T-helper 2 cell treated with Interferon-gamma antibody and Interleukin-4, amounts not matched to agents 5 μg/mL and 100 μg/mL, for 36 hours (primary cell): ENCODE measurements at places on chromosomes 16 and 17.

- no peak overlapping the region for H3K27ac ChIP-seq
- no peak overlapping the region for H3K4me3 ChIP-seq
These were observed 1.4 kb downstream of the PYY start for GRCh38 chr17:43952351-43952723.

DNA sequence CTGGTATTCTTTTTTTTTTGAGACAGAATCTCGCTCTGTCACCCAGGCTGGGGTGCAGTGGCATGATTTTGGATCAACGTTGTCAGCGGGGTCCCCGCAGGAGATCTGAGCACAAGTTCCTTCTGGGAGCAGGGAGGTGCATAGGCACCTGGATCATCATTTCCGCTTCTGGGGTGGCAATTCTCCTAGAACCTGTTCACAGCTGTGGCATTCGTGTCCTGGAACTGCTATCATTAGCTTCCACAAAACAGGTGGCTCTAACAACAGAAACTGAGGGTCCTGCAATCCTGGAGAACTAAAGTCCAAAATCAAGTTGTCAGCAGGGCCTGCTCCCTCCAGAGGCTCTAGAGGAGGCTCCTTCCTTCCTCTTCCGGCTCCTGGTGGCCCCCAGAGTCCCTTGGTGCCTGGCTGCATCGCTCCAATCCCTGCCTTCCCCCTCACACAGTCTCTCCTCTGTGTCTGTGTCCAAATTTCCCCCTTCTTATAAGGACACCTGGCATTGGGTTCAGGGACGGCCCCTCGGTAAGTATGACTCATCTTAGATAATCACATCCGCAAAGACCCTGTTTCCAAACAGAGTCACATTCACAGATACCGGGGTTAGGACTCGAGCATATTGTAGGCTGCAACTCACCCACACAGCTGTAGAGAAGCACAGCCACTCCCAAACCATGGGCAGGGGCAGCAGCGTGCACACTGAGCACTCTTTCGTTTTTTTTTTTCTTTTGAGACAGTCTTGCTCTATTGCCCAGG, 43.5 kb upstream of the KLHDC4 start:
- no peak overlapping the region for H3K27ac ChIP-seq
- H3K36me3 ChIP-seq, result no peaks in the 10 kb centered on the region
- H3K27me3 ChIP-seq, result peaks cover 2% of the 10 kb centered on the region
- no peak overlapping the region for H3K4me3 ChIP-seq
- peaks cover 22% of the 10 kb centered on the region for H3K4me1 ChIP-seq
- DNase-seq, result no peak

DNA sequence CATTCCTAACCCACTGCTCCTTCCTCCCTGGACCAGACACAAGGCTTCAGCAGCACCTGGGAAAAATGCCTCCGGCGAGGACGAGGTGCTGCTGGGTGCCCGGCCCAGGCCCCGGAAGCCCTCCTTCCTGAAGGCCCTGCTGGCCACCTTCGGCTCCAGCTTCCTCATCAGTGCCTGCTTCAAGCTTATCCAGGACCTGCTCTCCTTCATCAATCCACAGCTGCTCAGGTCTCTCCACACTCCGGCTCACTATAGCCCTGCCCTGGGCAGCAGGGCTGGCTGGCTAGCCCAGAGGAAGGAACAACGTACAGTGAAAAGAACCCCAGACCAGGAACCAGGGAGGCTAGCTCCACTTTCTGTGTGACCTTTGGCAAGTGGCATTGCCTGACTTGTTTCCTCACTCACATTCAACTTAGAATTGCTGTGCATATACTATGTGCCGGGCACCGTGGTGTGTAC, 26.2 kb downstream of the ABCC3 start:
- H3K4me3 ChIP-seq, result no peak overlapping the region
- no peak for DNase-seq
- no peaks in the 10 kb centered on the region for H3K27me3 ChIP-seq
- no peaks in the 10 kb centered on the region for H3K36me3 ChIP-seq

DNA sequence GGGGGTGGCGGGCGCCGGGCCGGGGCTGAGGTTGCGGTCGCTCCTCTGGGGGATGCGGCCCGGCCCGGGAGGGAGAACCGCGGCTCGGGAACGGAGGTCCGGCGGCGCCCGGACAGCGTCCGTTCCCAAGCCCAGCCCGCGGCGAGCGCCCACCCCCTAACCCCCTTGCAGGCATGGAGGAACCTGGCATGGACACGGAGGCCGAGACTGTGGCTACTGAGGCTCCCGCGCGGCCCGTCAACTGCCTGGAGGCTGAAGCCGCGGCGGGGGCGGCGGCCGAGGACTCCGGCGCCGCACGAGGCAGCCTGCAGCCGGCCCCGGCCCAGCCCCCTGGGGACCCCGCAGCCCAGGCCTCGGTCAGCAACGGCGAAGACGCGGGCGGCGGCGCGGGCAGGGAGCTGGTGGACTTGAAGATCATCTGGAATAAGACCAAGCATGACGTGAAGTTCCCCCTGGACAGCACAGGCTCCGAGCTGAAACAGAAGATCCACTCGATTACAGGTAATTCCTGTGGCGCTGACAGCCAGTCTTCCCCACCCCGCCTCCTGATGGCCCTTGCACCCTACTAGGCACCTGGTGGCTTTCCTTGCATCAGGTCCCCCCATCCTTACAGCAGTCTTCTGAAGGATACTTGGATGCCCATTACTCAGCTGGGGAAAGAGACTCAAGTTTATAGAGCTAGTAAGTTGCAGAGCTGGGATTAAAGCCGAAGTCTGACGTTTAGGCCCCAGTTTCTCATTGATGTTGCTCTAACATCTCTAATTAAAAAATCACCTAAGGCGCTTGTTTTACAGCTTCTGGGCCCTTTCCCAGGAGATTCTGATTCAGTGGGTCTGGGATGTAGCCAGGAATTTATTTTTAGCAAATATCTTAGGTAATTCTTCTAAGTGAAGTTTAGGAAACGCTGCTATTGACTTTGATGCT, 514 bp downstream of the UBFD1 start:
- peaks cover 31% of the 10 kb centered on the region for H3K36me3 ChIP-seq
- DNase-seq, result no peak
- H3K4me3 ChIP-seq, result peak overlapping the region; percentile 90
- H3K27me3 ChIP-seq, result no peaks in the 10 kb centered on the region
- H3K27ac ChIP-seq, result peak overlapping the region; percentile 86

- no peak for DNase-seq
- peaks cover 3% of the 10 kb centered on the region for H3K27me3 ChIP-seq
- no peak overlapping the region for H3K4me3 ChIP-seq
- no peaks in the 10 kb centered on the region for H3K36me3 ChIP-seq
- H3K4me1 ChIP-seq, result no peaks in the 10 kb centered on the region
These were observed 177.7 kb downstream of the TMEM132E start for GRCh38 chr17:34757106-34757505.

DNA sequence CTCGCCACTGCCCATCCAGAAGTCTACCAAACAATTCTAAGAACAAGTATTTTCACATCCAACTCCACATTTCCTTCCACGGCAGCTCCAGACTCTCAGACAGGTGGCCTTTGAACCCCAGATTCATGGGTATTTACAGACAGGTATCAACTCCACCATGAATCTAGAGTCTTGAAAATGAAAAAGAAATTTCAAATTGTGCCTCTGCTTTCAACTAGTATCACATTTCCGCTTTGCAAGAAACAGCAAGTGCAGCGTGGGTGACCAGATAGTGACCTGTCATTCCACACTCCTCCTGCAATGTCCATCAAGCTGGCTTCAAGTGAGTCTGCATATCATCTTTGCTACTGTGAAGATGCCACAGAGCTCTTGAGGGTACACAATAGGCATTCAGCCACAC, 232.4 kb upstream of the RPL38 start:
- no peak for DNase-seq
- no peak overlapping the region for H3K4me3 ChIP-seq
- H3K36me3 ChIP-seq, result no peaks in the 10 kb centered on the region
- H3K27me3 ChIP-seq, result peaks cover 4% of the 10 kb centered on the region
- no peaks in the 10 kb centered on the region for H3K4me1 ChIP-seq
- no peak overlapping the region for H3K27ac ChIP-seq

DNA sequence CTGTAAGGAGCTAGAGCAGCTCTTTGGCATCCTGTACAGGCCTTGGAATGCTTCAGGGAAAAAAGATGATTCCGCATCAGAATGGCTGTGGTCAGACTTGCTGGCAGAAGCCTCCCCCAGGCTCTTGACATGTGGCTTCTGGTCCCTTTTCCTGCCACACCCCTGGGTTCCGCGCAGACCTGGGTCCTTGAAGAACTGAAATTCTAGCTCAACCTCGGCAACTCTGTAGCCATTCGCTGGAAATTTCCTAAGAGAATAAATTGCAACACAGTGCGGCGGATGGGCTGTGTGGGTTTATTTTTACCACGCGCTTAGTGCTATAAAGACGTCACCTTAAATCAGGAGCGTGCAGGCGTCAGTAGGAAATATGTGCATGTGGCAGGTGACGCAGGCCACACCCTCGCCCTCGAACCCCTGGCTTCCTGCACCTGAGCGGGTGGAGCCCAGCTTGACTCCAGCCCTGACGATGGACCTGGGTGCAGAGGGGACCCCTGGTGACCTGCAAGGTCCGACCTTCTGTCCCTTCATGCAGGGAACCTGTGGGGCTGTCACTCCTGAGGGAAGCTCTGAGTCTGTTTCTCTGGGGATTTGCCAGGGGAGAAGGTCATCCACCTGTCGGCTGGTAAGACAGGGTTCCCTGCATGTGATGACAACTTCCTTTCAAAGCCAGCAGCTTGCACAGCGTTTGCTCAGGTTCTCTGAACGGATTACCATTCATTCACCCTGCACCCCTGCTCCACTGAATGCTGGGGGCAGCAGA, 46.3 kb downstream of the METRNL start:
- peak overlapping the region; percentile 42 for H3K4me3 ChIP-seq
- H3K4me1 ChIP-seq, result peaks cover 9% of the 10 kb centered on the region
- H3K36me3 ChIP-seq, result no peaks in the 10 kb centered on the region
- H3K27me3 ChIP-seq, result peaks cover 31% of the 10 kb centered on the region
- DNase-seq, result no peak

- H3K36me3 ChIP-seq, result peaks cover 56% of the 10 kb centered on the region
- peaks cover 41% of the 10 kb centered on the region for H3K4me1 ChIP-seq
- no peak overlapping the region for H3K27ac ChIP-seq
- no peak for DNase-seq
- H3K27me3 ChIP-seq, result peaks cover 4% of the 10 kb centered on the region
These were observed 7.7 kb downstream of the HS3ST3B1 start for GRCh38 chr17:14308636-14308964.

- no peaks in the 10 kb centered on the region for H3K27me3 ChIP-seq
- H3K4me3 ChIP-seq, result no peak overlapping the region
- H3K4me1 ChIP-seq, result peaks cover 5% of the 10 kb centered on the region
- DNase-seq, result no peak
- no peaks in the 10 kb centered on the region for H3K36me3 ChIP-seq
These were observed 32.2 kb upstream of the CRYBA1 start for GRCh38 chr17:29214215-29215146.

- no peaks in the 10 kb centered on the region for H3K27me3 ChIP-seq
- H3K36me3 ChIP-seq, result peaks cover 25% of the 10 kb centered on the region
- H3K4me1 ChIP-seq, result no peaks in the 10 kb centered on the region
- no peak for DNase-seq
These were observed 17.4 kb upstream of the INPP5K start for GRCh38 chr17:1533661-1534325.

- no peak overlapping the region for H3K27ac ChIP-seq
- peaks cover 3% of the 10 kb centered on the region for H3K4me1 ChIP-seq
- no peaks in the 10 kb centered on the region for H3K27me3 ChIP-seq
- DNase-seq, result no peak
- H3K36me3 ChIP-seq, result peaks cover 31% of the 10 kb centered on the region
These were observed 57.1 kb downstream of the HELZ start for GRCh38 chr17:67187927-67188326.

- no peak overlapping the region for H3K27ac ChIP-seq
- no peak for DNase-seq
- no peak overlapping the region for H3K4me3 ChIP-seq
- no peaks in the 10 kb centered on the region for H3K36me3 ChIP-seq
- no peaks in the 10 kb centered on the region for H3K4me1 ChIP-seq
These were observed 66.8 kb downstream of the SRCIN1 start for GRCh38 chr17:38538906-38539305.

DNA sequence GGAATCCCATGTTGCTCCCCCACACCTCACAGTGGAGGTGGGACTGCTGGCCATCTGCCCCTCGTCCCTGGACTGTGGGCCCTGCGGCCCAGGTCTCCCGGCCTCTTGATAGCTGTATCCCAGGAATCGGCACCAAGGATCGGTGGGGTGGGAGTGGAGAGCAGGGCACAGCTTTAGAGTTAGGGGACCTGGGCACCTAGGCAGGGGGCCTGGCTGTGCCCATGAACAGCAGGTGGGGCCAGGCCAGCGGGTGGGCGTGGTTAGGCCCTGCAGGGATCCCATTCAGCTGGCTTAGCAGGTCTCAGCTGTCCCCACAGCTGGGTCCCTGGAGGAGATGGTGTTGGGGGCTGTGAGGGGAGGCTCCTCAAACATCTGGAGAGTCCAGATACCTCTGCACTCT, 49.2 kb downstream of the SREBF1 start:
- no peak overlapping the region for H3K4me3 ChIP-seq
- no peak for DNase-seq
- H3K4me1 ChIP-seq, result peaks cover 14% of the 10 kb centered on the region
- H3K27me3 ChIP-seq, result peaks cover 10% of the 10 kb centered on the region
- H3K27ac ChIP-seq, result no peak overlapping the region
- H3K36me3 ChIP-seq, result peaks cover 3% of the 10 kb centered on the region

- DNase-seq, result no peak
- no peaks in the 10 kb centered on the region for H3K27me3 ChIP-seq
- H3K36me3 ChIP-seq, result no peaks in the 10 kb centered on the region
- H3K4me3 ChIP-seq, result no peak overlapping the region
These were observed 83.7 kb downstream of the DNAH17 start for GRCh38 chr17:78493450-78493849.

GRCh38 chr16:88905563-88905962, 39.1 kb upstream of the PABPN1L start:
- H3K36me3 ChIP-seq, result no peaks in the 10 kb centered on the region
- H3K4me1 ChIP-seq, result no peaks in the 10 kb centered on the region
- H3K27me3 ChIP-seq, result no peaks in the 10 kb centered on the region
- DNase-seq, result no peak

DNA sequence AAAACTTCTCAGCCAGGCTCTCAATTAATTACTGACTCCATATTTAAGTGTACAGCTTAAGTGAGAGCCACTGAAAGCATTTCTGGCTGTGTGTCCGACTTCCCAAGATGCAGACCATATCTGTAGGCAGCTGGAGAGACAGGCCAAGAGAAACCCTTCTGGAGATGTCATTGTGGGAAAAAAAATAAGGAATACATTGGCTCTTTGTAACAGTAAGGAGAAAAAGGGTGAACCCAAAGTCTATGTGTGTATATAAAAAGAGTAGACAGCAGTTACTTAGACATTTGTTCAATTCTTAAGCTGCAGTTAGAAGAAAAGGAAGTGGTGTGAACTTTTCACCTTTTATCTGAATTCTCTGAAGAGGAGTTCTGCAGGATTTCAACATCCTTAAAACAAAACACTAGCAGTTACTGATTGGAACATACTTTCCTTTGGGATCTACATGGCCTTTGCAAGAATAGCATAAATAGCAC, 21.7 kb downstream of the FAM117A start:
- no peak for DNase-seq
- H3K4me1 ChIP-seq, result peaks cover 80% of the 10 kb centered on the region
- peaks cover 59% of the 10 kb centered on the region for H3K36me3 ChIP-seq
- H3K27me3 ChIP-seq, result no peaks in the 10 kb centered on the region
